Spinal cord (tissue), 10 donors: ENCODE measurements at places on chromosomes 2 and 18. TPM values are rescaled to one million over a fixed set of nuclear protein-coding genes. Genes with fewer than 3 reads are reported as not detected.

KLHL14 gene
- polyA plus RNA-seq = 10.0 TPM

DNA sequence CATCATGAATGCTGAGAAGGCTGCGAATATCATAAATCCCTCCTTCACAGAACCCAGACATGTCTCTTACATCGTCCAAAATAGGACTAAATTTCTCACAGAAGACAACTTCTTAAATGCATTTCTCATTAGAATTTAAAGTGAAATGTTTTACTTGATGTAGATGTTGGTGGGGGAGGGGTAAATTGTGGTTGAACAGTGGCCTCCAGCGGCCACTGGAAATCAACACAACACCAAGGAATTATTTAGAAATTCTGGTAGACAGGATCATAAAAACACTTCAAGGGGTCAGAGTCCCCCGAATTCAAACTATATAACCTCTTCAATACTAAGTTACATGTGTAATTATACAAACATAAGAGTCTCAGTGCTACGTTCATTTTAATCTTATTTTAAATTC is 135.9 kb downstream of the ABCA12 start:
- no peak for DNase-seq

DNA sequence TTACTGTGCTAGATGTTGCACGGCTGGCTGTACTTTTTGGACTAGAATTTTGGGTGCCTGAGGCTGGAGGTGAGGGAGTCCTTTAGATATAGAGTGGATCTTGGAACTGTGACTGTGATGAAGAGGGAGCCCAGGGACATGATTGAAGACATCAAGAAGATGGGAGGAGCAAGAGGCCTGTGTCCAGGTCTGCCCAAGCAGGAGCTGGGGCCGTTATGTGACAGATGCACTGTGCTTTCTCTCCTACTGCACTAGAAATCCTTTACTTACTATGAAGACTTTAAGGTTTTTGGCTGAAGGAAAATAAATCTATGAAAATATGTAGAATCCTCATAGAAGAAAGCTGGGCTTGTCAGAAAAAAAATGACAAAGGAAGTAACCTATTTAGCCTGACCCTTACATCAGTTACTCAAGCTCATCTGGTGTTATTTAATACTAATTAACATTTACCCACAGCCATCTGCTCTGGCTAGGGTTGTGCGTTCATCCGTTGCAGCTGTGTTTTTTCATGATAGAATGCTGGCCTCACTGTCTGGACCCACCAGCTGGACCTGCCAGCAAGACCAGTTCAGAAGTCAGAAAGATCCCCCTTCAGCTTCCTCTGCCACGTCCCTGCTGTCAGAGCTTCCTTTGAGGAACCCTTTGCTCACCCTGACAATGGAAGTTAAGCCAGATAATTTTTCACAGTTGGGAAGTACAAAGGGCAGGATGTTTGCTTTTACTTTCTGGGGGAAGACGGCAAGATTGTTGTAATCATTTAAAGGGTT is 16.7 kb downstream of the TSN start:
- DNase-seq = peak; percentile 40

- DNase-seq = no peak
Measured at GRCh38 chr2:224524657-224525056, 60.5 kb downstream of the CUL3 start.

- no peak for DNase-seq
Measured at GRCh38 chr2:232483923-232484627, 3.6 kb downstream of the ECEL1 start.

DYNAP gene
- not detected for polyA plus RNA-seq

SERPINB13 gene
- not detected for polyA plus RNA-seq

GRHL1 gene
- 10.1 TPM for polyA plus RNA-seq

VWA3B gene
- polyA plus RNA-seq = 5.9 TPM

DNA sequence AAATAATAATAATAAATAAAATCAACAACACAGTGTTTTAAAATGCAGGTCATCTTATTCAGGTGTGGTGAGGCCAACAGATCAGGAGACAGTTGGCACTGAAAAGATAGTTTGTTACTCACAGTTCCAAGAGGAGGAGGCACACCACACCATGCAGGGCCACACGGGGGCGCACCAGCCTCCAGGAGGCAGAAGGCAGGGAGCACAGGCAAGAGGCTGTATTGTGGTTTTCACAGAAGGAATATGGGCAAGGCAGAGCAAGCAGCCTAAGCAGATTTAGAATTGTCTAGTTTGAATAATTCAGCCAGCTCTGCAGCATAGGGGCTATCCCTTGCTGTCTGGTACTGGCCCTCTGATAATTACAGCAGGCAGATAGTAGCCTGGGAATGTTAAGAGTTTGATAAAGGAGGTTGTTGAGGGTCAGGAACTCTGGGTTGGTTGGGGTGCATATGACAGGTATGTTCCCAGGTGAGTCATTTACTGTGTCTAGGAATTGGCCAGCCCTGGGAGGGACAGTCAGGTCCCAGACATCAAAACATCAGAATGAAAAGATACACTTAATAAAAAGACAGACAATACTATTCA is 31.3 kb downstream of the KIAA2012 start:
- no peak for DNase-seq

GRCh38 chr2:68734176-68734575 is 435 bp upstream of the ARHGAP25 start:
- DNase-seq = no peak

DNA sequence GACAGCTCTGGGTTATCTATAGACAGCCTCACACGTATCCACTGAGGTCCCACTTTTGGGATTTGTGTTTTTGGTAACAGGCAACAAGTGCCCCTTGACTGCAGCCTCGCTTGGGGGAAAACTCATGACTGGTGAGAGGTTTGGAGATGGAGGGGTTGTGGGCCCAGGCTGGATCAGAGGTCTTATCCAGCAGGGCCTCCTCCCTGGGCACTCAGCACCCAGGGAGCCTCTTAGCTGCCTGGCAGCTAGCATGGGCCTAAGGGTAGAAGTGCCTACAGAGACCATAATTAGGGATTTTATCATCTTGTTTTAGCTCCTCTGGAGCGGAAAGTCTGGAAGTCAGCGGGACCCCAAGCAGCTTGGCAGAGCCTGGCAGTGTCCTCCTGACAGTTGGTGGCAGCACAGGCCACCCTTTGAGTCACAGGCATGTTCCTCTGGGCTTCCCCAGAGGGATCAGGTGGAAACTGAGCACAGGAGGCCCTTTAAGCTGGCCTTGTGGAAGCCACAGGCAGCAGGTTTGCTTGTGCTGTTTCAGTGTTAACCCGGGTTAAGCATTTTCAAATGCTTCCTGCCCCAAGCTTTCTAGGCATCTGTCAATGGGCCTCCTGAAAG is 143.1 kb downstream of the KCTD1 start:
- peak; percentile 56 for DNase-seq

DNA sequence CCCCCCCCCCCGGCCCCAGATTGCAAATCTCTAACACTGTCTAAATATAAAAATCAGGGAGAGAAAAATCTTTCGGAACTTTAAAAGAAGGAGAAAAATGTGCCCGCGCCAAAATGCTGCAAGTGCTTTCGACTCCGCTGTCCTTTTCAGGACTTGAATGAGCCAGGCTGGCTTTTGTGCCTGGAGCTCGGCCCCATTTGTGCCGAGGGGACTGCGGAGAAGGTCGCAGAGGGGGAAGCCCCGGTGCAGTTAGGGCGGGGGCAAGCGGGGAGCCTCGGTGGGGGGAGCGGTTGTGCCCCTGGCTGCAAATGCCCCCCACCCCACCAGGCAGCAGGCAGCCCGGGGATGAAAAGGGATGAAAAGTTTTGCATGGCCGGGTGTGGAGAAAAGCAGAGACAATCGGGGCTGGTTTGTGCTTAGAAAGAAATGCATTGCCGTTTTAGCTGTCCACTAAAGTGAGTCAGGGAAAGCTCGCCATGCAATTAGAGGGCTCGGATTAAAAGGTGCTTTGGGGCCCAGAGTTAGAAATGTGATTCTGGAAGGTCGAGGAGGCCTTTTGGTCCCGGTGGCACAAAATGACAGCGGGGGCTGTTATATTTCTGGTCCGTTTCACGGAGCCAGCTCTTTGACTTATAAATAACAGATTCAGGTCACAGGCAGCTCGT is 1.6 kb downstream of the INHBB start:
- peak; percentile 69 for DNase-seq

DNA sequence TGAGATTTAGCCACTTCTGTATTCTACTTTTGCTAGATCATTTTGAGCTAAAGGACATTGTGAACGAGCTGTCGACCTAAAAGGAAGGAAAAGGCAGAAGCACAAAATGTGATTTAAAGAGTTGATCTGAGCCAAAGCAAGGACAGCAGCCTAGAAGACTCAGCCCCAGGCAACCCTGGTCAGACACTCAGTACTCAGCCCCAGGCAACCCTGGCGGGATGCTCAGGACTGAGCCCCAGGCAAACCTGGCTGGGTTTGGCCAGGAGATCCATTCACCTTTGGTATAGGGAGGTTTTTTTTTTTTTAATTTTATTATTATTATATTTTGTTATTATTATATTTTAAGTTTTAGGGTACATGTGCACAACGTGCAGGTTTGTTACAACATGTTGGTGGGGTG is 34.3 kb upstream of the PXDN start:
- DNase-seq = no peak

ACMSD gene
- polyA plus RNA-seq = 1.1 TPM

EFHD1 gene
- 42.9 TPM for polyA plus RNA-seq

DNA sequence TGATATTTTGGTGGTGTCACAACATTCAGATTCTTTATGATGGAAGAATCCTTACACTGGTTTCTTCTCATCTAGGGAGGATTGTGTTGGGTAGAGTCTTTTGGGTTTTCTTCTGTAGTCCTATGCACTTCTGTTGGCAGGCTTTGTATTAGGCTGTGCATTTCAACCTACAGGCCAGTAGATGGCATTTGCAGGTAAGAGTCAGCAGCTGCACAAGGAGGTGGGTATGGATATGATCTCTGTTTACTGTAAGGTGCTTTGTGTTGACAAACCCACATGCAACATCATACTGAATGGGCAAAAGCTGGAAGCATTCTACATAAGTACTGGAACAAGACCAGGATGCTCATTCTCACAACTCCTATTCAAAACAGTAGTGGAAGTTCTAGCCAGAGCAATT is 656.8 kb downstream of the METTL4 start:
- no peak for DNase-seq

DNA sequence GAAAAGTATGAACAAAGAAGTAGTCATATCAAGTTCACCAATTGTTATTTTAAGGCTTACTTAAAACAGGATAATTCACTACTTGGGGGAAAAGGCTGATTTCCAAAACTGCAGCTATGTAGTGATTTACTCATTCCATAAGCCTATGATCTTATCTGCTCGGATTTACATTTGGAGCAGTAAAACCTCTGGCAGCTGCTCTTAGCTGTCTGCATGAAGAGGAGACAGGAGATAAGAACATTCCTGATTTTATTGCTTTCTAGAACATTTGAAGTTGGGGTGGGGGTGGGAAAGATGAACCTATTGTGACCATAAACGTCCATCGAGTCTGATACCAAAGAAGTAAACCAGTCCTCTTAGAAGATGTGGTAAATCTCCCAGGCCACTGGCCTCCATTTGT is 120.9 kb downstream of the MMADHC start:
- DNase-seq = no peak

DNA sequence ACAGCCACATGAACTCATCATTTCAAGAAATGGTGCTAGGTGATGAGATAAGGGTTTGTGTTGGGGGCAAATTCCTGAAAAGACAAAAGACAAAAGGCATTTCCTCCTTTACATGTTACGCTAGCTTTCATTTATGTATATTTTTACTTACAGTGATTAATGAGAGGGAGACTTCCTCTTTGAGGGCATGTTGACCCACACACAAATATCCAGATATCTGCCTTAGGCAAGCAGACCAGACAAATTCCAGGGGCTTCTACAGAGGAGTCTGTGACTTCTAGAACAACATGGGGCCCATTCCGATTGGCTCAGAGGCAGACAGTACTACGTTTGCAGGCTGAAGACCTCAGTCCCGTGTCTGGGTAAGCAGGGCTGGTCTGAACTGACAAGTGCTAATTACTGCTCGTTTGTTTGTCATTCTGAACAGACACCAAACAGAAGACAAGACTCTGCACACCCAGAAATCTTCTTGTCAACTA is 74.8 kb upstream of the ST6GAL2 start:
- DNase-seq = no peak

DNA sequence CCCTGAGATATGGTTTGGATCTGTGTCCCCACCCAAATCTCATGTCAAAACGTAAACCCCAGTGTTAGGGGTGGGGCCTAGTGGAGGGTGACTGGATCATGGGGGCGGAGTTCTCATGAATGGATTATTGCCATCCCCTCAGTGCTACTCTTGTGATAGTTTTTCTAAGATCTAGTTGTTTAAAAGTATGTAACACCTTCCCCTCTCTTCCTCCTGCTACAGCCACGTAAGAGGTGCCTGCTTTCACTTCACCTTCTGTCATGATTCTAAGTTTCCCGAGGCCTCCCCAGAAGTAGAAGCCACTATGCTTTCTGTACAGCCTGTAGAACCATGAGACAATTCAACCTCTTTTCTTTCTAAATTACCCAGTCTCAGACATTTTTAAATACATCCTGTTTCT is 16.9 kb downstream of the PUM2 start:
- no peak for DNase-seq

GRCh38 chr18:75727456-75727855 is 300.0 kb upstream of the SMIM21 start:
- DNase-seq = no peak

- no peak for DNase-seq
Measured at GRCh38 chr18:45722899-45723298, 1.1 kb upstream of the SLC14A1 start.

LRP1B gene
- polyA plus RNA-seq = 31.8 TPM

DNA sequence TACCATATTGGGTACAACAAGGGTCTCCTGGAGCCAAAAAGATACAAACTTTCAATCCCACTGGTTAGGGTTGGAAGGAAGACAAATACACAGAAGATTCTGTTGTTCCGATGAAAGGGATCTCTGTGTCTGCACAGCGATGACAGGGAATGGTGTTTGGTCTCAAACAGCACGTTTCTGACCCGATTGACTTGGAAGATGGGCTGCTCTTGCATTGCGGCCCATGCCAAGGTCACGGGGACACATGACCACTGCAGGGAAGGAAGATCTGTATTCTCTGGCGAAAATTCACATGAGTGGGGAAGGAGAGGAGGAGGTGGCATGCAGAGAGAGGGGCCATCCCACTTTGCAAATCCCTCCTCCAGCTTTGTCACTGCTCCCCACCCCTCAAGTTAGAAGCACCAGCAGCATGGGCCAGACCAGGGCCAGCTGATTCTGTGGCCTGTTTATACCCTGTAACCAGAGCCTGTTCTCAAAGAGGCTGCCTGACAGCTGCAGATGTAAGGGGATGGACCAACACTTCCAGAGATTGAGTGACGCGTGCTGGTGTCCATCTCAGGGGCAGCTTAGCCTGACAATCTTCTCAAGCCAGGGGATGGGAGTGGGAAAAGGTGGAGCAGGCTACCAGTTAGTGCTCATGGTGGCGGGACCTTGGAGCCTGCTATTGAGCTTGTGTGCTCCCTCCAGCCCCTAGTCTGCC is 57.2 kb downstream of the TNP1 start:
- DNase-seq = no peak

GRCh38 chr18:10564975-10565773 is 39.3 kb downstream of the NAPG start:
- DNase-seq = no peak

DNA sequence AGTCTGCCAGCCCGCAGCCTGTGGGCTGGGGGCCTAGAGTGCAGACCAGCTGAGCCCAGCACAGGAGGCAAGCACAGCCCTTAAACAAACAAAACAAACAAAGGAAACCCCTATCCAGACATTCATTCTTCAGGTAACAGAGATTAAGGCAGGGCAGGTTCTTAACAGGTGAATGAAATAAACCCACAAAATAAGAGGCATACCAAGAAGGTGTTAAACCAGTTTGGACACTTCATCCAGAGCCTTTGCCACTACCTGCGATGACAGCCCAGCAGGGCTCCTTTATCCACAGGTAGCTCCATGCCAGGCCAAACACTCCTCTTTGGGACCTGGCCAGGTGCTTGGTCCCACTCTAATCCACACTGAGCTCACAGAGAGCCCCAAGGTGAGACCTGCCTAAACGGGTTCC is 209.7 kb upstream of the SIX2 start:
- DNase-seq = no peak

TRAPPC8 gene
- 44.9 TPM for polyA plus RNA-seq
